H54 (cell line): ENCODE measurements at places on chromosomes 12 and 14.

DNA sequence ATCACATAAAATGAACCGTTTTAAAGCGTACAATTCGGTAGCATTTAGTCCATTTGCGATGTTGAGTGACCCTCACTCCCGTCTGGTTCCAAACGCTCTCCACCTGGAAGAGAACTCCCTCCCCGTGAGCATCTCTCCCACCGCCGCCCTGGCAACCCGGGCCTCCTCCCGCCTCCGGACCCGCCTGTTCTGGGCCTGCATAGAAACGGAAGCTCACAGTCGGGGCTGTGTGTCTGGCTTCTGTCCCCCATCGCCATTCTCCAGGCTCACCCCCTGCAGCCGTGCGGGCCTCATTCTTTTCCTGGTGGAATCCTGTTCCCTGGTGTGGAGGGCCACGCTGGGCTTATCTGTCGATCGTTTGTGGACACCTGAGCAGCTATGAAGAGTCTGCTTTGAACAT lies 17.3 kb downstream of the LRCOL1 start:
- DNase-seq: no peak

- DNase-seq: peak; percentile 50
Observed at GRCh38 chr14:100078997-100079725, 13.9 kb downstream of the EVL start.

DNA sequence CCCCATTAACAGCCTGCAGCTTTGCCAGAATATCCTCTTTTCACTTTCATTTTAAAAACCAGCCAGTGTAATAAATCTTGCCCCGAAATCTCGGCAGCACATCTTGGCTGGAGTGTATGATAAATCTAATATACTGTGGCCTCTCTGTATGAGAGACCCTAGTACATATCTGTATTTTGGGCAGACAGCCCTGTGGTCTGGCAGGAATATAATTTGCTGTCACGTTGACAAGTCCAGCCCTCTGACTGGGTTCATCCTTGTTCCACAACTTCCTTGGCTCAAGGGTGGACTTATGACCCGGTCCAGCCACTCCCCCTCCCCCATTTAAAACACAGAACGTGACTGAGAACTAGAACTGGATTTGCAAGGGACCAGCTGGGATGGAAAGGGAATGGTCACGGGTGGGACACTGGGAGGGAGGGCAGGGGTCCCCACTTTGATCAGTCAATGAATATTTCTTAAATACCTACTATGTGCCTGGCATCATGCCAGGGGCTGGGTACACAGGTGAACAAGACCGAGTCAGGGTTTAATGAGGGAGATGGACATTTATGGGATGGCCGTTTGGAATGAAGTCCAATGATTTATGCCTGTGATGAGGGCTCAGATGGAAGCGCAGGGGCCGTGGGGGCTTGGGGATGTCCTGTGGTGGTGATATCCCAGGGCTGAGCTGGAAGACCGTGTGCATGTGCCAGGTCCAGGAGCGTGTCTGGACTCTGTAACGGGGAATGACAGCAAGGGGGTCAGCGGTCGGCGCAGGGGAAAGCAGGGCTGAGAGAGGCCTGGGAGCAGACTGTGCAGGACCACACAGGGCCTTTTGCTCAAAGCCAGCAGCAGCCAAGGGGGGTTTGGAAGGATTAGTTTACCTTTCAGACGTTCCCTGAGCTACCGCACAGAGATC lies 190.5 kb downstream of the PHETA1 start:
- DNase-seq: no peak

GRCh38 chr12:66030217-66030781 lies 100.3 kb downstream of the LLPH start:
- no peak for DNase-seq

GRCh38 chr12:123929946-123930583 lies 42.6 kb downstream of the CCDC92 start:
- DNase-seq: no peak

GRCh38 chr14:64792231-64792630 lies 87.5 kb downstream of the SPTB start:
- DNase-seq: no peak

- DNase-seq: no peak
Observed at GRCh38 chr14:91328313-91329050, 84.0 kb upstream of the GPR68 start.
